ENCODE measurements at places on chromosomes 3 and 15.

DNA sequence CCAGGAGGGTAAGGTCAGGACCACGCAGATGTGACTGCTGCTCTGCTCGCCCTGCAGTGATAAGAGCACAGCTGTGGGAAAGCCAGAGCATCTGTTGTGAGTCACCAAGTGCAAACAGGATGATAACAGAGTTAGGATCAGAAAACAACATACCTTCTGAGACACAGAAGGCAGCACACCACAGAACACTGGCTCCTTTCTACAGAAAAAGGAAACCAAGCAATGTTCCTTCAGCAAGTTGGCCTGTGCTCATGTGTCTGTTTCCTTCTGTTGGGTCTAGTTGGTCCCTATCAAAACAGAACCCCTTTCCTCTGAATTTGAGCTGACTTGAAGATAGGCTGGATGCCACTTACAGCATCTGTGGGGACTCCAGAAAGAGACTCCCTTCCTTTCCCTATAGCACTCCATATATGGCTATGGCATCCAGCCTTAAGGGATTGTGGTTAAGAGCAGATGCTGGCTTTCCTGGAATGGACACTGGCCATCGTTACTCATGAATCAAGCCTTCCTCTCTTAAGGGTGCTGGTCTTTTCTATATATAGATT is 440.7 kb upstream of the THBS1 start:
- DNase-seq = no peak

DNA sequence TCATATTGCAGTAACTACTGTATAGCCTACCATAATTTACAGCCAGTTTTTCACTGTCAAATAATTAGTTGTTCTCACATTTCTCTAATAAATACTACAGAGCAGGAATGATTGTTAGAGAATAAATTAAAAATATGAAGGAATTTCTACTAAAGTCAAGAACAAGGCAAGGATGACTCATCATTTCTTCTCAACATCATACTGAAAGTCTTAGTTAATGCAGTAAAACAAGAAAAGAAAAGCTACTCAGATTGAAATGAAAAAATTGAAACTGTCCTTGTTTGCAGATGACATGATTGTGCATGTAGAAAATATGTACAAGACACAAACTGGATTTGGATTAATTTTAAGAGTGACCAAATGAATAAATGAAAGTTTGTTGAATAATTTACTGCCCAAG is 608.2 kb downstream of the NSUN3 start:
- DNase-seq = no peak

DNA sequence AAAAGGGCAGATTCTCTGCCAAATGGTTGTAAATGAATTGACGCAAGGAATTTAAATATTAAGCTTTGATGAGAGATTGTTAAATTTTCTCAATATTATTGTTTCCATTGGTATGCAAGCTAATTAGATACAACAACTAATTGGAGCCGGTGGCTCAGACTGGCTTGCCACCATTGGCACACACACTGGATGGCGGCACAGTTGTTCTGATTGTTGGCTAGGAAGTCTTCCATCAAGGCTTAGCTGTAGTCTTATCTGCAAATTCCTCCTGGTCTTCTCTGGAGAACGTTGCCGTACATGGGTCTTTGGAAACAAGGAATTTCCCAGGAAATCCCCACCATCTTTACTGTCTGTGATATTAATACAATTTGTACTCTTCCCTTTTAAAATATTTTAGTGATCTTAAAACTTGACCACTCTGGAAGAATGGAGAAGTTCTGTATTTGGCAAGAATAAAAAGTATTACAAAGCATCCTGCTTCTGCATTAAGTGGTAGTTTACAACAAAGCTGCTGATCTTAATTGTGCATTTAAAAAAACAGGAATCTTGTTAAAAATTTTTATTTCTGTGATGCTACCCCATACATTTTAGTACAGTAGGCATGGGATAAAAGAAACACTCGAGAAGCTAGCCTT is 126.5 kb downstream of the UBE2E2 start:
- no peak for DNase-seq

GRCh38 chr15:82174471-82175235 is 87.9 kb downstream of the EFL1 start:
- no peak for DNase-seq

DNA sequence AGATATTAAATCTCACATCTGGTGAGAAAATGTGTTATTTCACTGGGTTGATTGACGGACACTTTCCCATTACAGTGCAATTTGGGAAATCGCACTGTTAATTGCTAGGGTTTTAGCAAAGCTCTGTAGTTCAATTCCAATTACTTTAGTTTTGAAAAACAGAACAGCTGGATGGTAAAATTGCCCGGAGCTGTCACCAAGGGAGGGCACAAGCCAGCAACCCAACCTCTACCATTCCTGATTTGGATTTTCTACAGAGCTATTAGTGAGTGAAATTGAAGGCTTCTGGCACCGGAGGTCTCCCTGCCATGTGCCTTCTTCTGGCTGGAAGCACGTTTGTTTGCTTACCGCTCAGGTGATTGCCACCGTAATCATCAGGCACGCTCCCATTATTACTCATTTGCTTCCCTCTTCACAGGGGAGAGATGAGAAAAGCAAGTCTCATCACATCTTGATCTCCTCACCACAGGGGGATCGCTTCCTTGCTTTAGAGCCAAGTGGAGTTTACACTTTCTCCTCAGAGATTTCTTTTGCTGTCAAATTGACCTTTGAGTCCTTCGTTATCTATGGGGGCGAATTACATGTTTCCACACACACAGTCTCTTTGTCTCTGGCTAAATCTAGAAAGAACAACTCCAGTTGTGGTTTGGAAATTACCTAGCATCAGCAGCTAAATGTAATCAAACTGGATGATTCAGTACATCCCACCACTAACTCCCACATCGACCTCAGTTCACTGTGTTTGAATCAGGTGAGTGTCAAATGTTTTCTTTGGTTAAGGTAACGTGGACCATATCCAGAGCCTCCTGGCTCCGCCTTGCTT is 421.7 kb upstream of the GOLIM4 start:
- DNase-seq = peak; percentile 90

DNA sequence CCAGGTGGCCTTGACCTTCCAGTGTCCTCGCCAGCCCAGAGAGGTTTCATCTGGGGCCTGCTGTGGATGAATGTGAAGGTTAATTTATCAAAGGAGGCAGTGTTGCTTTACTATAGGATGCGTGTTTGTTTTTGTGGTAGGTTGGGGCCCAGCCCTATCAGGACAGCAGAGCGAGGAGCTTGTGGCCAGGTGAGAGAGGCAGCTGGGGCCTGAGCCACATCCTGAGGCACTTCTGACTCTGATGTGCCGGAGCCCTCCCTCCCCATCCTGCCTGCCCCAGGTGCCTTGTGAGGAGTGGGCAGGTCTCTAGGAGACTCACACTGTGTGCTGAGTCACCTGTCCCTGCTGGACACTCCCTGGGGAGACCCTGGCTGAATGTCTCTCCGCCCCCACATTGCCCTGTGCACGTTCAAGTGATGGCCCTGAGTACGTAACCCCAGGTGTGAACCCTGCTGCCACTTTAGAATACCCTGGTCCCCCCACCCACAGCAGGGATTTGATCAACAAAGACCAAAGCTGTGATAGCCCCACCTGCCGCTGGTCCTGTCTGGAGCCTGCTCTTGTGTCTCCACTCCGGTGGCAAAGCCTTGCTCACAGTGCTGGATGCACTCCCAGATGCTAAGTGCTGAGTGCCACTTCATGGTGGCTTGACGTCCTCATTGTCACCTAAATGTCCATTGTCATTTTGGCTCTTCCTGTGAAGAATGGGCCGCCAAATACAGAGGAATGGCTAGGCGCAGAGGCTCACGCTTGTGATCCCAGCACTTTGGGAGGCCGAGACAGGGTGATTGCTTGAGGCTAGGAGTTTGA is 16.0 kb downstream of the FBLN2 start:
- DNase-seq = no peak

GRCh38 chr3:134473868-134474546 is 11.8 kb downstream of the ANAPC13 start:
- DNase-seq = peak; percentile 78

GRCh38 chr3:160090653-160091052 is 102.0 kb downstream of the IL12A start:
- DNase-seq = no peak

DNA sequence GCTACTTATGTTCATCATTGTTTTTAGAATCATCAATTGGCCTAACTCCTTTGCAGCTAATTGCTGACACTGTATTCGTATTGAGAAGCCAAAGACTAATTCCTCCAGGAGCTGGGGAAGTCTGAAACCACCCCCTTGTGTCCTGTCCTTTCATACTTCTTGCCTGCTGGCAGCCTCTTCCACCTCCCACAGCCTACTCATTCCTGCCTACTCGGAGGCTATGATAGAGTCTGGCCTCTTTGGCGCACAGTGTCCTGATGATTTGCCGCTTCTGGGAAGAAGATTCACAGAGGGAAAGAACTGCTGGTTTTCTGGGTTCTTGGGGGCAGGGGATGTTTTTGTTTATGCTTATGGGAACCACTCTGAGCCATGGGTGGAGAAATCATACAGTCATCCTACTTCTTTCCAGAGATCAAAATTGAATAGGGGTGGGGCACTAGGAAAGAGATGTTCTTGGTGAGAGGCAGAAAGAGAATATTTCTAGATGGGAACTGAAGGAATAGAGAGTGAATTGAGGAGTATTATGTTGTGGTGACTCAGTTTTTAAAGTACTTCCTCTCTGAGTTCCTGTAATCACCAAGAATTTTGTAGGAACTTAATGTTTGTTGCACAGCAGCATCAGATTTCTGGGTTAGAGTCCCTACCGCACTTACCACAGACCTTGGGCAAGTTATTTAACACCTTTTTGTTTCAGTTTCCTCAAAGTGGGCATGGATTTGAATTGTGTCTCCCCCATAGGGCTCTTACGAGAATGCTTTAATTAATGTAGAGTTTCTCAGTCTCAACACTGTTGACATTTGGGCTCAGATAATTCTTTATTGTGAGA is 22.1 kb upstream of the SCAANT1 start:
- no peak for DNase-seq

- DNase-seq = no peak
Measured at GRCh38 chr15:59674361-59674877, 14.7 kb downstream of the BNIP2 start.

DNA sequence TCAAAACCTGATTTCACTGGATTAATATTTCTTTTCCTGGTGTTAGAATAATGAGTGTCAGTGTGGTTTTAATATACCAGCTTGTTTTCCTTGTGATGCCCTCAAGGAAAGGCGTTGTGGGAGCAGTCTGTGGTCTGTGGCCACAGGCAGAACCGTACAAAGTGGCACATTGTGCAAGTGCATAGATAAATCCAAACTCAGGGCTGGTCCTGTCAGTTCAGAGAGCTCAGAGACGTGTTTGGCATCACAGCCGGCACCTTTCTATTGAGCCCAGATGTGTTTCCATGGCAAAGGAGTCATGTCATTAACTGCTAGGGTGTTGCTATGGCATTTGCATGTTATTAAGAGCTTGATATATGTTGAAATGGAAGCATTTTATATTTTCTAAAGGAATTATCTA is 289.9 kb upstream of the RASGRP1 start:
- no peak for DNase-seq

- DNase-seq = peak; percentile 94
Measured at GRCh38 chr3:195909644-195910498, 1.5 kb upstream of the TNK2 start.

- DNase-seq = no peak
Measured at GRCh38 chr3:147404800-147405230, 1.5 kb downstream of the ZIC4 start.

- no peak for DNase-seq
Measured at GRCh38 chr15:25339431-25339830, 99.4 kb downstream of the UBE3A start.

- DNase-seq = no peak
Measured at GRCh38 chr3:75768303-75769017, 16.9 kb downstream of the ZNF717 start.

GRCh38 chr15:43329217-43329959 is 985 bp downstream of the LCMT2 start:
- DNase-seq = peak; percentile 20

DNA sequence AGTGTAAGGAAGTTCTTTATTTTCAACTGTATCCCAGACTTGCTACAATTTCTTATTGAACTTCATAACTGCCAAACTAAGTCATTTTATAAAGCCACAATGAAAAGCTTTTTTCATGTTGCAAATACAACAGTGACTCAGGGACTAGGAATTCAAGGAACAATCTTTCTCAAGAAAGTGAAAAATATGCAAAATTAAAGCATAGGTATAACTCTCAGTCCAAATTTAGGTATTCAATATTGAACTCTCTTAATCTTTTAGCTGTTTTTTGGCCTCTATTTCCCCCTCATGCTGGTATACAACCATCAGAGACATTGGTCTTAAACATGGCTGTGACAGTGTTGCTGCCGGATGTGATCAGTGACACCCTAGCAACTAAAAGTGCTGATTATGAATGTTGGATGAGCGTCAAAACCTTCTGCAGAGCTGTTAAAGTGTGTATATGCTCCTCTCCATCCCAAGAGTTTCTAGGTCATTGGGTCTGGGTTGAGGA is 476.9 kb downstream of the ZNF385D start:
- DNase-seq = no peak

DNA sequence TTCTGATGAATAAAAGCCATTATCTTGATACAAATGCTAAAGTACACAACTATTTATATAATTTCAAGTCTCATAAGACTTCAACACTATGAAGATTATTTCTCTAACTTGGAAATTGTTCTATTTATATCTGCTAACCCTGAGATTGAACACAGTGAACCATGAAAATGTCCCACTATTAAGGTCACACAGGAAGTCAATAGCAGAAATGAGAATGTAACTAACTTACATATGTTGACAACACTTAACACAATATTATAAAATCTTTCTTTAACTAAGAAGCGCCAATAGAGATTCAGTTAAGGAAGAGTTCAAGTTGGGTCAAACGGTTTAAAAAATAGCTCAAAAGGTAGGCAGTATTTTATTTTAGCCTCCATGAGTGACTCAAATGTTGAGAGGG is 551.8 kb upstream of the CBLB start:
- DNase-seq = no peak

DNA sequence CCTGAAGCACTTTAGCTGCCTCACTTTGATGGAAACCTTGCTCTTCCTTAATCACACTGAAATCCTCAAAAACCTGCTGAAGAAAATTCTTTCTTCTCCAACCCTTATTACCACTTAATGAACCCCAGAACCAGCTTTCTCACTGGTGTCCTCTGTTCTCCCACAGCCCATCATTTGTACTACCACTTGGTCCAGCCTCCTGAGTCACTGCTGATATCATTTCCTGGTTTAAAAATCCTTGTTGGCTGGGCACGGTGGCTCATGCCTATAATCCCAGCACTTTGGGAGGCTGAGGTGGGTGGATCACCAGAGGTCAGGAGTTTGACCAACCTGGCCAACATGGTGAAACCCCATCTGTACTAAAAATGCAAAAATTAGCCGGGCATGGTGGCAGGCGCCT is 418.6 kb upstream of the KCNMB2 start:
- no peak for DNase-seq

- DNase-seq = peak; percentile 59
Measured at GRCh38 chr15:26660241-26660640, 112.6 kb downstream of the GABRB3 start.

DNA sequence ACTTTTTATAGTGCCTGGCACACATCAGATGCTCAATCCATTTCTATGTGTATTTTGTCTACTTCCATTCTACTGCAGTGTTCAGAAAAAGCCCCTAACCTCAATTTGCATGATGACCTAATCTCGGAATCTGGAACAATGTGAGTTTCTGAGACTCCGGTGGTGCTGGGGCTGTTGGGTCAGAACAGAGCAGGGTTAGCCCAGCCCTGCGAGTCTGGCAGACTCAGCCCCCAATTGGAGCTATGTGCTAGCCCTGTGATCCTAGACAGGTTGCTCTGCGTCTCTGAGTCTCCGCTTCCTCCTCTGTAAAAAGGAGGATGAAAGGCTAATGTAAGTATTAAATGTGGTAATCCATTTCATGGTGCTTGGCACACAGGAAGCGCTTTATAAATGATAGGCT is 95.0 kb upstream of the ICE2 start:
- no peak for DNase-seq

- no peak for DNase-seq
Measured at GRCh38 chr15:63169788-63170187, 12.5 kb upstream of the RPS27L start.
